ENCODE measurements at places on chromosomes 11 and 22.

GRCh38 chr11:44967930-44968496 lies 17.3 kb upstream of the TP53I11 start:
- no peak for DNase-seq

DNA sequence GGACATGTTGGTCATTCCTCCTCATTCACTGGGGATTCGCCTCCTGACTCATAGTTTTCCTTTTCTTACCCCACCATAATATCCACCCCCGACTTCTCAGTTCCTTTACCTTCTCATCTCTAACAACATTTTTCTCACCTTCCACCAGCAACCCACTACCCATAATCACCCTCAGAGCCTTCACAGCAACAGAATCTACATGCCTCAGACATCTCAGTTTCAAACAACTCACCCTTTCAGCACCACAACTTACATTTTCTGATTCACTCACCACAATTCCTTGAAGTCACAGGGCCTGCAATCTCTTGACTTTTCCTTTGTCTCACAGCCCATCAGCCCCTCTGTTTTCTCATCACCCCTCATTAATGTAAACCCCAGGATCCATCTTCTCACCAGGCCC lies 2.3 kb upstream of the MTNR1B start:
- no peak for DNase-seq

- peak; percentile 8 for DNase-seq
These were observed 56.3 kb downstream of the CD82 start for GRCh38 chr11:44621784-44622183.

GRCh38 chr11:72081821-72082453 lies 1.3 kb downstream of the LRRC51 start:
- DNase-seq: no peak

DNA sequence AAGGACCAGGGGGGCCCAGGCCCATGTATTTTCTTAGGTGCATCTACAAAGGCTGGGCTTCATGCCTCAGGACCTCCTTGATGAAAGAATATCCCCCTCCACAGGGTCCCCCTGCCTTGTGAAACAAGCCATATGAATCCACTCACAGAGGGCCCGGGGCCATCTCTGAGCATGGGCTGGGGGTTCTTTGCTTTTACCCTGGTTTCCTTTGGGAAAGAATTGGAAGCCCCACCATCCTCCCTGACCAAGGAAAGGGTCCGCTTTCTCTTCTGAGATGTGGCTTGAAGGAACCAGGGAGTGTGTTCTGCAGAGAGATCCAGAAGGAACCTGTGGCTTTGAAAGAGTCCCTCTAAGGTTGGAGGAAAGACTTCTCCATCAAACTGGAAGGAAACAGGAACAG lies 9.2 kb upstream of the ANO1 start:
- DNase-seq: no peak

GRCh38 chr22:39204216-39204615 lies 40.6 kb downstream of the PDGFB start:
- DNase-seq: no peak

DNA sequence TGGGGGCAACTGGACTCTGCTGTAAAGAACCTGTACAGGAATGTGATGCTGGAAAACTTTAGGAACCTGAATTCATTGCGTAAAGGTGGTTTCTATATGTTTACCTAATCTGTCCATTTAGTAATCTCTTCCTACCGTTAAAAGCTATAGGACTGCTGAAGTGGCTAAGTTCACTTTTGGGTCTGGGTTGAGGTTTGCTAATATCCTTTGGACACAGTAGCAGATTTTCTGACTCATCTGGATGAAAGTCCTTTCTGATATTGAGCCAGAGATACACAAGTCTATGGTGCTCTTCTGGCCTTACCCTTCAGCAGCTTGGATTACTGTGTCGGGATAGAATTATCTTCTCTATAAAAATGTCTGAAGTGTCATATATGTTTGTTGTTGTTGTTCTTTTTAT lies 16.9 kb downstream of the ZNF215 start:
- no peak for DNase-seq

DNA sequence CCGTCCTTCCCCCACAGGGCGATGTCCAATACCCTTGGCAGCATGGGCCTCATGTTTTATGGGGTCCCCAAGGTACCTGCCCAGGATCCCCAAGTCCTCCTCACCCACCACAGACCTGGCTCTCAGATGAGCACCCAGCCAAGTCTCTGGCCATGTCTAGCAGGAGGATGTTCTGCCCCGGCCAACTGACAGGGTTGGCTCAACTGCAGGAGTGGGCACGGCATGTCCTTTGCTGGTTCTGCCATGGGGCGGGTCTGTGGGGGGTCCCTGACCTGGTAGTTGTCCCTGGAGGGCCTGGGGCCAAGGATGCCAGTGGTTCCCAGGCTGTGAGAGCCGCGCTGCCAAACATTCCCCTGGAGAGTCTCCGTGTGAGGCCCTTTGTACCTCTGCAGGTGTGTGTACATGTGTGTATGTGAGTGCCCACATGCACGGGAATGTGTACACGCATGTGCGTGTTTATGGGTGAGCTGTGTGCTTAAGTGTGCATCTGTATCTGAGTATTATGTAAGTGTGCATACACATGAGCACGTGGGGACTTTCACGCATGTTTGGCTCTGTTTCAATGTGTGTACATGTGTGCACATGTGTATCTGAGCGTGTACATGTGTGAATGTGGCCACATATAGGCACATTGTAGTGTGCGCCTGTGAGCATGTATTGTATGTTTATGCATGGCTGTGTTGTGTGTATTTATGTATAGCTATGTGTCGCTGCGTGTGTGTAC lies 85.5 kb downstream of the KCNQ1 start:
- DNase-seq: no peak

DNA sequence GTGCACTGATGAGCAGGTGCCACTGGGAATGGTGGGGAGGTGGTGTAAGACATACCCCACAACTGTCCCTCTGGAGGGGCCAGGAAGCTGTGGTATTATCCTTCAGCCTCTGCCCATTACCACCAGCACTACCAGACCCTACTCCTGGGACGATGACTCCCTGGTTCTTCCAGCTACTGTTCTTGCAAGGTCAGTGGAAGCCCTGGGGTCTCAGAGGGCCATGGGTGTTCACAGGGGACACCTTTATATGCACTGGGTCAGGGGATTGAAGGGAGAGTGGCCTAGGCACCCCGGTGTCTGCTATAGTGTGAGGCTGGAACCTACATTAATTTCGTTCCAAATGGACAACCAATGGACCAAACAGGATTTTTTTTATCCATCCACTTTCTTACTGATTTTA lies 102.1 kb downstream of the RPS6KA4 start:
- no peak for DNase-seq

DNA sequence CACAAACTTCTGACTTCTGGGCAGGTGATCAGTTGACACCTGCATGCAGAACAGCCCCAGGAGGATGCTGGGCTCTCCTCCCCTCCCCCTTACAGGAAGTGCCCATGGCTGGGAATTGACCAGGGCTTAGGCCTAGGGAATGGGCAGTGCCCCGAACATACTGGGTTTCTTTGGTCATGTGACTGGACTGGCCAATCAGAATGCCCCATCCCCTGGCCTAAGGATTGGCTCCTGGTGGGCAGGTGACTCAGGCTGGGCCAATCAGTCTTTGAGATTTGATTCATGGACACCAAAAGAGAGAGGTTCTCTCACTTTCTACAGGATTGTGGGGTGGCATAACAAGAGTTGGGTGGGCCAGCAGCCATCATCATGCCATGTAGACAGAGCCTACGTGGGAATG lies 37.1 kb downstream of the MCM5 start:
- no peak for DNase-seq

- no peak for DNase-seq
These were observed 34.9 kb downstream of the SERPIND1 start for GRCh38 chr22:20808844-20809243.

DNA sequence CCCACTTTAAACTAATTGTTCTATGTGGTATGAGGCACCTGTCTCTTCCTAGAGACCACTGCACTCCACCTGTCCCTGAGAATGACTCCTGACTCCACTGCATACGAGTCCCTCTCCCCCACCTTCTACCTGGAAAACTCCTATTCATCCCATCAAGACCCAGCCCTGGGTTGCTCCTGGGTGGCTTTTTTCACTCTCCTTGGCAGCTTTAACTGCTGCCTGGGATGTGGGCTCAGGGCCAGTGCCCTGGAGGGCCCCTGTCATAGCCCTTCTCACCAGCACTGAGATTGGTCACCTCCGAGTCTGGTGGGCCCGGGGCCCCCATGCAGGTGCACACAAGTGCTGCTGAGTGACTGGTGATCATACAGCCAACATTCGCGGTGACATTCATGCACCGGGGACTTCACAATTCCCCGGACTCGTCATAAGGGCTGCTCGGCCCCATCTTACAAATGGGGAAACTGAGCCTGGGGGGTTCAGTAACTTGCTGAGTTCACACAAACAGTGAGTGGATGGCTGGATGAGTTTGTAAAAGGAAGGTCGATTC lies 25.9 kb upstream of the TOLLIP start:
- no peak for DNase-seq

DNA sequence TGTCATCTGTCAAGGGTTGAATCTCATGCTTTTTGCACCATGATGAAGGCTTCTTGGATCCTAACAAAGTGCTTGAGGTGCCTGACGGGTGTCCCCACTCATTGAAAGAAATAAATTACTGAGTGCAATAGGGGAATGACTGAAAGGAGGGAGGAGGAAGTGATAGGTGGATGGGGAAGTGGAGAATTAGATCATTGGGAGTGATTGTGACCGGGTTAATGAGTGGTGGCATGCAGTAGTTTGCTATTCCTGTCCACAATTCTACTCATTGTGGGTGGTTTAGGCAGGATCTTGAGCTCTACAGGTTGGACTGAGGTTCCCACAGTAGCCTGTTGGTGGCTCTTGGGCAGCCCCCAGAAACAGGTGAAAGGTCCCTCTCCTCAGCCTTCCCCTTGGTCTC lies 44.3 kb downstream of the THAP12 start:
- no peak for DNase-seq

GRCh38 chr11:118899296-118899688 lies 15.6 kb downstream of the CXCR5 start:
- no peak for DNase-seq

GRCh38 chr11:93686812-93687211 lies 25.3 kb downstream of the CEP295 start:
- no peak for DNase-seq

DNA sequence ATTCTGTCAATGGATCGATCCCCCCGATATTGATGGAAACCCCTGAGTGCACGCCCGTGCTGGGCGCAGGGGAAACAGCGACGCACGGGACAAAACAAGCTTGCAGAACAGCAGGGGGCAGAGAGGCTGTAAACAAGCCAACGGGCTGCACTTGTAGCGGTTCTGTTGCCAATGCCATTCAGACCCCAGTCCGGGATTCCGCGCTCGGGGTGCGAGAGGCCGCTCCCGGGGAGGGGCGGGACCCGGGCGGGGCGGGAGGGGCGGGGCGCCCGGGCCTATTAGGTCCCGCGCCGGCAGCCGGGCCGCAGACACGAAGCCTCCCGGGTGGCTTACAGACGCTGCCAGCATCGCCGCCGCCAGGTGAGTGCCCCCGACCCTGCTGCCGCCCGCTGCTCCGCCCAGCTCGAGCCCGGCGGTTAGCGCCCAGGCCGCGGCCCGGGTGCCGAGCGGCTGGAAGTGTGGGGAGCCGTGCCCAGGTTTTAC lies at the start of gene BIK:
BIK (plus strand) TSS at position 307 of the 483 bp plus-strand sequence. CDS start 13,273 bp downstream, outside the sequence.
- DNase-seq: peak; percentile 50

DNA sequence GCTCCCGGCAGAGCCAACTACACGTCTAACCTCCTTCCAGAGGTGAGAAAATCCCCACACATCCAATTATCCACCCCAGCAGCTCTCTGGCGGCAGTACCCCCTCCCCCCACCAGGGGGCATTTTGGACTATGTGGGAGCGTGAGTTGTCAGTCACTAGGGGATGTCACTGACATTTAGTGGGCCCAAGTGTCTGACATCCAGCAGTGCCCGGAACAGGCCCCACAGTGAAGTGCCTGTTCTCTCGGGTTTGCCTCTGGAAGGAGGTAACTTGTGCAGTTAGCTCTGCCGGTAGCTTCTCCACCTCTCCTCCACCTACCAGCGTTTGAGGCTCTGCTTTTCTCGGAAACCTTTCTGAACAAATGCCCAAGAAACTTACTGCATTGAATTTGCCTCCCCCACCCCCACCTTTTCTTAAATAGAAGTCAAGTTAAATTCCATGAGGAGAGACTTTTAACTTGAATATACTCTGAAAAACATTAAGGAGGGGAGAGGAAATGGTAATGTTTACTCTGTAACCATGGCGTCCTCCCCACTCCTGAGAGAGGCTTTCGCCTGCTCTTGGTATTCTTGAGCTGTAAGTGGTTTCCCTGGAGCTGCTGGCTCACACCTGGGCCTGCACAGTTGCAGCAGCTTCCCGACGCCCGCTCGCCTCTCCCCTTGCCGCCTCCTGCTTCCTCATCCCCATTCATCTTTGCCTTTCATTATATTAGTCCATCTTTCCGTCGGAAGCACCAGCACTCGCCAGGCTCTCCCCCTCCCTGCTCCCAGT lies 112.8 kb downstream of the WNT7B start:
- peak; percentile 52 for DNase-seq

DNA sequence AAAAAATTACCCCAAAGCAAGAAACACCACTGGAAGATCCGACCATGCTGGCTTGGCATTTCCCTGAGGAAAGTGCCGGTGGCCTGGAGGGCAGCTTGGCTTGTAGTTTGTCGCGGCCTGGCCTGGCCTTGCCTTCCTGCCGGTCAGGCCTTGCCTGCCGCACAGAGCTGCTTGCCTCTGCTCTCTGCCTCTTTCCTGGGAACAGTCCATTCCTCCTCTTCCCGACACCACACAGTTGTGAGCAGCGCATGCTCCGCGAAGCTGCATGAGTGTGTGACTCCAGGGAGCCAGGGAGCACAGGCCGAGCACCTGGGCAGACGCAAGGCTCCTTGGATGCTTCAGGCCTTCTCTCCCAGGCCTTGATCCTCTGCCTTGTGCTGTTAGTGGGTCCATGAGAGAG lies 19.8 kb downstream of the CTTN start:
- DNase-seq: no peak

- no peak for DNase-seq
These were observed 14.3 kb upstream of the FGF19 start for GRCh38 chr11:69718147-69718546.

DNA sequence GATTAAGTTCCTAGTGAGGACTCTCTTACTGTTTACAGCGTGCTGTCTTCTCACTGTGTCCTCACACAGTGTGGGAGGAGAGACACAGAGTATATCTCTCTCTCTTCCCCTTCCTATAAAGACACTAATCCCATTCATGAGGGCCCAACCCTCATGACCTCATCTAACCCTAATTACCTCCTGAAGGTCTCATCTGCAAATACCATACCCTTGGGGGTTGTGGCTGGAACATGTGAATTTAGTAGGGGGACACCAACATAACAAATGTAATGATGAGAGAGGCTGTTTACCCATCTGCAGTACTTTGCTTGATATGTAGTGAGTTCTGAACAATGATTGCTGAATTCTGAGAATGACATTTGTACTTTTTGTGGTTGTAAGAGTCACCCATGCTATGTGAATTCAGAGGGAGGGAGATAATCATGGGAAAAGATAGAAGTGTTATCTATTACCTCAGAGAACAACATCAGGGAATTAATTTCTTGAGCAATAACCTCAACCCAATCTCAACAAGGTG lies 4.9 kb upstream of the OR52W1 start:
- no peak for DNase-seq

DNA sequence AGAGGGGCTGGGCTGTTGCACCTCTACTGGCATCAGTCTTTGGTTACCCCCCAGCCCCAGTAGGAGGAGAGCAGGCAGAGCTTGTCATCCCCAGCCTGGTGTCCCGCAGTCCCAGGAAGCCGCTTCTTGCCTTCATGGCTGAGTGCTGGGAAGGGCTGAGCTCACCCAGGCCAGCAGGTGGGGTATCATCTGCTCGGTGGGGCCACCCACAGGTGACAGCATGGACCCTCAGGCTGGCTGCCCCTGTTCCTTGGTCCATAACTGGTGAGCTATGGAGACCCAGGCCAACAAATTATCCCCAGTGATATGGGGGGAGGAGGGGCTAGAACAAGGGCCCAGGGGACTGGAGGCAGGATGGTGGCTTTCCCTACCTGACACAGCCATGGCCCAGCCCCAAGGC lies 6.5 kb upstream of the RHOD start:
- DNase-seq: no peak
